SW 1271 (cell line): ENCODE measurements at places on chromosomes 12 and 14.

GRCh38 chr12:8712572-8712971, 14.8 kb downstream of the RIMKLB start:
- DNase-seq = no peak

DNA sequence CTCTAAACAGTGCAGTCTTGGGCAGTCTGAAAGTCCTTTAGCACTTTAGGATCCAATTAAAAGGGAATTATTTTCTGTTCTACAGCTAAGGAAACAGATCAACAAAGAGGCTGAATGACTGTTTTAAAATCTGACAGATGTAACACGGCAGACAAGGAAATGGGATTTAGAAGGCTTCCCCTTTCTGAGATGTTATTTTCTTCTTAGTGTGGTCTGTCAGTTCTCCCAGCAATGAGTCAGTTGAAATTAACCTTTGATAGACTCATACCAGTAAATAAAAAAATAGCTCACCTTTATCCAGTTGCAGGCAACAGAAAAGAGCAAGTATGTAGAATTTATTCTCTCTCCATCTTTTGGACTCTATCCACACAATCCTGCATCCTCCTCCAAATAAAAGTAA, 98.1 kb downstream of the NEDD1 start:
- no peak for DNase-seq

DNA sequence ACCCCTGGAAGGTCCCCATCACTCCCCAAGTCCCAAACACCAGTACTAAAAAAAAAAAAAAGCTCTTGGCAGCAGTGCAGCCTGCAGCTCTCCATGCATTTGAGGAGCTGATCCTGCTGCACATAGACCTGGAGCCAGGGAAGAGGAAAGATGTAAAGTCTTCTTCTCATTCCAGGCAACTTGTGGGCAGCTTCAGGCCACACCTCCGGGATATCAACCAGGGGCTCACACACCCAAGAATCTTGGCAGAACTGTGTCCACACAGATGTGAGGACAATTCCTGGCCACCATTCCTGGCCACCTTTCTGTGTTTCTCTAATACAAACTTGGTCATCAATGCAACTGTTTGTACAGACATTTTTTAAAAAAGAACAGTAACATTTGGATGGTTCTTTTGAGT, 72.7 kb downstream of the TMEM132C start:
- no peak for DNase-seq

- DNase-seq = no peak
Observed at GRCh38 chr12:27554421-27555186, 30.6 kb downstream of the PPFIBP1 start.

- DNase-seq = no peak
Observed at GRCh38 chr14:59964251-59965007, 44.5 kb downstream of the LRRC9 start.
